ENCODE measurements at places on chromosomes 1 and 21.

GRCh38 chr1:31153423-31153822 is 86.3 kb downstream of the NKAIN1 start:
- DNase-seq: no peak

- no peak for DNase-seq
These were observed 127.6 kb upstream of the LMO4 start for GRCh38 chr1:87200875-87201638.

DNA sequence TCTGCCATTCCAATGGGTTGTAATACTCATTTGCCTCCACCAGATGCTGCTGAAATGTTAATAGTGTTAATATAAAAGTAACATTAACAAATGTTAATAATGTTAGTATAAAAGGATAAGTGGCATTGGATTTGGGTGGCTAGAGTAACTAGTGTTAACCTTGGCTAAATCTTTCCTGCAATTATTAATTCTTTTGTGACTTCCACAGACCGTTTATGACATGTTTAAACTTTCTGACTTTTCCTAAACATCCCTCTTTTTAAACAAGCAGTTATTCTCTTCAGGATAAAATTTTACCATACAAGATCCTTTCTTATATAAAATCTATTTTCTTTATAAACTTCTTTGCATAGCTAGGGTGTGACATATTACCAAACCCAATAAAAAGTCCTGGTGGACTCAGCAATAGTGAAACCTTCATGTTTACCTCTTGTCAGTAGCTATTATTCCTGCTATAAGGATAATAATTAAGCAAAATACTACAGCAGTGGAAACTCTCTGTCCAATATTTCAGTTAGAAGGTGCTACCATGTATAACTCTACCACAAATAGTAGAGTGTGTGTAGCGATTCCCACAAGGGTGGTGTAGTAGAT is 41.5 kb downstream of the CCDC30 start:
- no peak for DNase-seq

DNA sequence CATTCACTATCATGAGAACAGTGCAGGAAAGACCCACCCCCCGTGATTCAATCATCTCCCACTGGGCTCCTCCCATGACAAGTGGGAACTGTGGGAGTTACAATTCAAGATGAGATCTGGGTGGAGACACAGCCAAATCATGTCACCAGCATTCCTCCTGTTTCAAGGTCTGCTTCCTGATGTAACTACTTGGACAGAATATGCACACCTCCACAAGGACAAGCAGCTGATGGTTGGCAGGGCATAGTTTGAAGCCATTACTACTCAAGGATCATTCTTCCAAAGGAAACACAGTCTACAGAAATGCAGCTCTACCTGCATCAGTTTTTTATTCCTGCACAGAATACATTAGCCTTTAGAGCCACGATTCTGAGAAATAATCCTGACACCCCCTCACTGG is 28.5 kb upstream of the RNF2 start:
- no peak for DNase-seq

DNA sequence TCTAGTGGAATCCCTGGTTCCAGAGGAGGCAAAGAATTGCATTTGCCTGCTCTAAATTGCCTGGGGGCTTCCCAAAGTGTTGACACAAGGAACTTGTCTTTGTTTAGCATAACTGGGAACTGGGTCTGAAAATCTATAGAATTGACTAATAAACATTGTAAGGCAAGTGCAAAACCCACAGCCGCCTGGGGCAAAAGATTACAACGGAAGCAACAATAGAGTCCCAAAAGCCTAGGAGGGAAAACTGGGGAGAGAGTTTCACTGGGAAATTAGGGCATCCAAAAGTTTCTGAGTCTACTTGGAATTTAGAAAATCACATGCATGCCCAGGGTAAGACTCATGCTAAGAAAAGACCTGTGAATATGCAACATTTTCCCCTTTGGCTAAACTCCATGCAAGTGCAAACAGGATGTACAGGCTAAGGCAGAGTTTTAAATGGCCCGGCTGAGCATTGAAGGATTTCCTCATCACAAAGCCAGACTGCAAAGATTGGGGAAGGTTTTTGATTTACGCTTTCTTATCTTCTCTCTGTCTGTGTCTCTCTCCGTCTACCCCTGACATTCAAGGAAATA is 725.3 kb upstream of the NCAM2 start:
- DNase-seq: no peak

GRCh38 chr1:6099297-6099696 is 53.6 kb downstream of the KCNAB2 start:
- DNase-seq: no peak

DNA sequence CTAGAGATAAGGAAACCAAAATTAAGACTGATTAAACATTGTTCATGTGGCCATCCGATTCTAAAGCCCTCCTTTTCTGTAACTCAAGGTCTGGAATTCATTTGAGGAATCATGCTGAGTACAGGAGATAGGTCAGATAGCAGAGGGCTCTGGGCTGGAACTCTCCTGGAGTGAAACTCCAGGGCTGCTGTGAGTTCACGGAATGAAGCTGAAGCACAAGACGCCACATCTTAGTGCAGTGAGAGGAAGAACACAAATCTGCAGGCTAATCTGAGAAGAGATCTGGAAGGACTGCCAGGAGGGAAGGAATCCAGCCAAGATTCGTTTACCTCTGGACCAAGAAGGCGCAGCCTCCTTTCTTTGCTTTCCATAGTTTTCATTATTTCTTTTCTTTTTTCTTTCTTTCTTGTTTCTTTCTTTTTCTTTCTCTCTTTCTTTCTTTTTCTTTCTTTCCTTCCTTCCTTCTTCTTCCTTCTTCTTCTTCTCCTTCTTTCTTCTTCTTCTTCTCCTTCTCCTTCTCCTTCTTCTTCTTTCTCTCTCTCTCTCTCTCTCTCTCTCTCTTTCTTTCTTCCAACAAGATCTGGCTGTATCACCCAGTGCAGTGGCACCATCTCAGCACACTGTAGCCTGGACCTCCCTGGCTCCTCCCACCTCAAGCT is 74.8 kb upstream of the ATP1B1 start:
- no peak for DNase-seq

DNA sequence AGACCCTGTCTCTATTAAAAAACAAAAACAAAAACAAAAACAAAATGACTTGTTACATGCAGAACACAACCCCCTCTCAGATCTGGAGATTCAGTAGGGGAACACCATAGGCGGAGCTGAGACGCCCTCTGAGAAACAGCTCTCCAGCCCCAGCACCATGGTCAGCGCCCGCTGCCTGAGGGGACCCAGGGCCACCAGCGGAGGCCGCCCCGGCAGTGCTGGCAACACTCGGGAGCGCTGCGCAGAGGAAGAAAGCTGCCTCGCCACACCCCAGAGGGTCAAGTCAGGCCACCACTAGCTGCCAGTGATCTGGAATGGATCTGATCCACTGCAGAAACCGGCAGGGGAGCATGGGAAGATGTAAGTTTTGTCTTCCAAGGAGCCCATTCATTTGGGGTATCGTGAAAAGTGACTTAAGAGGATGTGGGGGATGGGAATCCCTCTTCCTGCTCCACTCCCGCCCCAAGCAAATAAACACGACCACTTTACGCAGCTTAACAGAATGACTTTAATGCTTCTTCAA is 3.1 kb downstream of the ACTA1 start:
- DNase-seq: no peak

- DNase-seq: peak; percentile 7
These were observed 58.4 kb upstream of the COL6A1 start for GRCh38 chr21:45923146-45923545.

DNA sequence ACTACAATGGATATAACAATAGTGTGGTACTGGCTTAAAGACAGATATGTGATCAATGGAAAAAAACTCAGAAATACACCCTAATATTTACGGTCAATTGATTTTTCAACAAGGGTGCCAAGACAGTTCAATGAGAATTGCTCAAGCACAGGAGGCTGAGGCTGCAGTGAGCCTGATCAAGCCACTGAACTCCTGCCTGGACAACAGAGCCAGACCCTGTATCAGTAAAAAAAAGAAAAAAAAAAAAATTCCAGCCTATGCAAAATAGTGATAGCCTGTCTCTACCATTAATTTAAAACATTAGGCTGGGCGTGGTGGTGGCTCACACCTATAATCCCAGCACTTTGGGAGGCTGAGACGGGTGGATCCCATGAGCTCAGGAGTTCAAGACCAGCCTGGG is 70.0 kb downstream of the SLC27A3 start:
- no peak for DNase-seq

DNA sequence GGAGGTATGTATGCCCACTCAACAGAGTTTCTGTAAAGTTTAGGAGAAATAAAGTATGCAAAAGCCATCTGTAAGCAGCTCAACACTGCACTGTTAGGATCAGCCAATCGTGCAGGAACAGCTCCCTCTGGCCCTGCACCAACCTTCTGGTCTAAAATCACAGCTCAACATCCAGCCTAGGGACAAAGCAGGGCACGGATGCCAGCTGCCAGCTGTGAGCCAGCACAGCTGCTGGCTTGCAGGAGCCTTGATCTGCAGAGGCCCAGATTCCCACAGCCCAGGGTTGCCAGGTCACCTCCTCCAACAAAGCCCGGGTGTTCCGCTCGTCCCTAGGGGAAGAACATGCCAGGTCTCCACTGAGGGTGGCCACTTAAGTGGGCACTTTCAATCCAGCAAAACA is 8.6 kb downstream of the ACOT7 start:
- no peak for DNase-seq

GRCh38 chr1:209542585-209542984 is 40.9 kb upstream of the CAMK1G start:
- DNase-seq: no peak

GRCh38 chr21:31159808-31160207 is 121.5 kb upstream of the KRTAP19-8 start:
- no peak for DNase-seq

DNA sequence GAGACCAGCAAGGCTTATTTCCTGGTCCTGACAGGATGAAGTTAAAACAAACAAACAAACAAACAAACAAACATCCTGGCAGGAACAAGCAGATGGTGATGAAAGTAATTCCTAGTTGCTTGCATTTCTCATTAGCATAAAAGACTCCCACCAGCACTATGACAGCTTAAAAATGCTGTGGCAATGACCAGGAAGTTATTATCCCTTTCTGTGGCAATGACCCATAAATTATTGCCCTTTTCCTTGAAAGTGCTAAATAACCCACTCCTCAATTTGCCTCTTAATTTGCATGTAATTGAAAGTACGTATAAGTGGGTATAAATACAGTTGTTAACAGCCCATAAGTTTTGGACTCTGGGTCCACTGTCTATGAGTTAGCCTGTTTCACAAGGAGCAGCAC is 727.6 kb upstream of the NEGR1 start:
- DNase-seq: no peak

DNA sequence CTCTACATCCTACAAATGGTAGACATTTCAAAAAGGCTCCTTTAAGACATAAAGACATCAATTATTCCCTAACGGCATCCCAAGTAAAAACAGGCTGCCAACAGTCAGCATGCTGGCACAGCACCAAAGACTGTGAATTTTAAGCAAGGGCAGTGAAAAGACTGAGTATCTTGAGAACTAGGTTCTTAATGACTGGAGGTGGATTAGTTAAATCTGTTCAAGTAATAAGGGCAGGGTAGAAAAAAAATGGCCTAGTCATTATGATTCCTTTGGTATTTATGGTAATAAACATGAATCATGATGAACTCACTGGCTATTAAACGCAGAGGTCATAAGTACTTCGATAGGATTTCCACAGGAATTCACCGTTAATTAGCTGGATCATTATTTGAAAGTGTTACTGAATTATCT is 75.2 kb downstream of the KIFAP3 start:
- DNase-seq: no peak

DNA sequence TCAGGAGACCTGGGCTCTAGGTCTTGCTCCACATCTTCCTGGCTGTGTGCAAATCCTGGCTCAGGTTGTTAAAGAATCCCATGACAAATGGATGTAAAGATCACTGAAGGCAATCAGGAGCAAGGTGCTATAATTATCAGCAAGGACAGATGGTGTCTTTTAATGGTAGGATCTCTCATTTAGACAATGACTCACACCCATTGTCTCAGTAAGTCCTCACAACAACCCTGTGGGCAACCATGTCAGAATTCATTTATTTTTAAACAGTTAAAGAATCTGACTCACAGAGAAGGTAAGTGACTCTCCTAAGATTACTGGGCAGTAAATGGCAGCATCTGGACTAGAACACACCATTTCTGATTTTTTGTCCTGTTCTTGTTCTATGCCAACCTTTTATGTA is 32.8 kb downstream of the RNASEL start:
- DNase-seq: no peak

GRCh38 chr1:230869500-230869899 is 1.2 kb upstream of the C1orf198 start:
- DNase-seq: no peak

GRCh38 chr1:221855156-221855555 is 113.3 kb upstream of the DUSP10 start:
- DNase-seq: no peak

GRCh38 chr21:44376606-44377005 is 23.2 kb downstream of the TRPM2 start:
- DNase-seq: no peak

DNA sequence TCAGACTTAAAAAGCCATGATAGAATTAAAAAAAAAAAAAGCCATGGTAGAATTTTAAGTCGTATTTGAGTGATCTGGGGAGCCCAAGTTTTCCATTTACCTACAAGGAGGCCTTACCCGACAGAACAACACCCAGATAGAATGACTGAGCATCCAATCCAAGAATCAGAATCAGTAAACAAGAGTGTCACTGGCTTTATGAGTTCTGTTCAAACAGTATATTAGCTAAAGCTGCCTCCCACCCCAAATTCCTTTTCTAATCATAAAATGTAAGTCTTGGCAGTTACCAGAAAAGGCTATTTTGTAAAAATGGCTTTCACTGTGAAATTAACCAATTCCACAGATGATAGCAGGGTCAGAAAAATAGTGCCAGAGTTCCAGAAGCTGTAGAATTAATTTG is 1.2 kb downstream of the GTF2B start:
- DNase-seq: no peak

All from pulmonary artery endothelial cell (primary cell).